CD4-positive, alpha-beta T cell treated with Interleukin-2 at 100 ng/mL for 4 hours (primary cell): ENCODE measurements at places on chromosomes 1 and 21.

- DNase-seq = no peak
Measured at GRCh38 chr1:107293901-107294613, 153.2 kb downstream of the NTNG1 start.

- no peak for DNase-seq
Measured at GRCh38 chr1:171817511-171818265, 23.6 kb upstream of the DNM3 start.

- DNase-seq = peak; percentile 42
Measured at GRCh38 chr1:40185951-40186864, 25.0 kb downstream of the RLF start.

DNA sequence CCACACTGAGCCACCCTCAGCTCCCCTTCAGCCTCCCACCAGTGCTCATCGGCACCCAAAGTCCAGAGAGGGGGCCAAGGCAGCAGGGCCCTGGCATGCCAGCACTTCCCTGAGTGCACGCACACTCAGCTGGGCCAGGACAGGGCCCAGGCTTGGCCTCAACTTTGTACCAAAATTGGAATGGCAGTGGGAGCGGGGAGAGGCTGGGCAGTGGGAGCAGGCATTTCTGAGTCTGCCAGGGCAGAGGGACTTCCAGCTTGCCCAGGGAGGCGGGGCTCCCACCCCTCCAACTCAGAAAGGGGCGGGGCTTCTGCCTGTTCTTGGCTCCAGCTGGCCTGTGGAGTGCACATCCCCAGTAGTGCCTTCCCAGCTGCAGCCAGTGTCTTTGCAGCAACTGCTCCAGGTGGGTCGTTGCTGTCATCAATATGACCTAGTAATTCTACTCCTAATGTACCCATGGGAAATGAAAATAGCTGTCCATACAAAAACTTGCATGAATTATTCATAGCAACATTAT is 10.3 kb upstream of the SNX7 start:
- no peak for DNase-seq
